ENCODE measurements at places on chromosomes 2 and 18.

DNA sequence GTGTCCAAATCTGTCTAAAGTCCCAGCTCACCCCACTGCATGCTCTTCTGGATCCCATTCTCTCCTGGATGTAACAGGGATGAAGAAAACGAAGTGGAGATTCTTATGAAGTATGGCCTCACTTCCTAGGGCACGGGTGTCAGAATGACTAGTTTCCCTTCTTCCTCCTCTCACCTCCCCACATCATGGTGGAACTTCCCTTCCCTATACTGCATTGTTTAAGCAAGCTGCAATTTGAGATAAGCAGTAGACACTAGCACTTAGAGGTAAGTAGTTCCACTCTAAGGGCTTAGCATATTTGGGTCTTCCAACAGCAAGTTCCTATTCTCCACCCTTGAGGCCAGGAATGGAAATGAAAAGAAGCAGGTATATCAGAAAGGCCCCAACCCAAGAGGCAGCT, 29.7 kb downstream of the SLC4A5 start:
- no peak for DNase-seq

DNA sequence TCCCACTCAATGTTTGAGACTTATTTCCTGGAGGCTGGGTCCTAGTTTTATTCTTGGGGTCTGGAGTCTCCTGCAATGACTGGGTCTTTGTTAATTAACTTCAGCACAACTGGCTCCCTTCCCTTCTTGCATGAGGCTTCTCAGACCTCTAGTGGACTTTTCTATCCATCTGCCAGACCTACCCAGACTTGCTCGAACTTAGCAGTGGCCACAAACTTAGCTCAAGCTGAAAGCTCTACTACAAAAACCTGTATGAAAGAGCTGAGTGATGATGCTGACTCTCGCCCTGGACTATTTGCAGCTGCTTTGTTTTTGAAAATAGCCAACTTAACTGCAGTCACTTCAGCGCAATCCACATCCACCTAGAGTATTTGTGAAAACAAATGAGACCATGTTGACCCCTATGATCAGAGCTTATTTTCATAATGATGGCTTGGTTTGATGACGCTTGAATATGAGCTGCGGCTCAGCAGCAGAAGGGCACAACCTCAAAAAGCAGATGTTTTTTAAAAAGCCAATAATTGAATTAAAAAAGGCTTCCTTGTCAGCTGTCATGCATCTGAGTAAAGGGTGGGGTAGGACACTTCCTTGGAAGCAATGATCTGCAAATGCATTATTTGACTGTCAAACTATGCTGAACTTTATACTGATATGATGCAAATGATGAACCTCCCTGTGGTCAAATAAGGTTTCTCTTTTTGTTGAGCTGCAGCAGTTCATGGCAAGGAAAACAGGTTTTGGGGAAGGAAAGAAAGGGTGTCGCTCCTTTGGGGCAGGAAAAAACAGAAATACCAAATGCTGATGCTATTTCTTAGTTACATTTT, 10.6 kb upstream of the ANXA4 start:
- DNase-seq: no peak

- no peak for DNase-seq
These were observed 33.3 kb downstream of the POLR1A start for GRCh38 chr2:86072271-86072858.

DNA sequence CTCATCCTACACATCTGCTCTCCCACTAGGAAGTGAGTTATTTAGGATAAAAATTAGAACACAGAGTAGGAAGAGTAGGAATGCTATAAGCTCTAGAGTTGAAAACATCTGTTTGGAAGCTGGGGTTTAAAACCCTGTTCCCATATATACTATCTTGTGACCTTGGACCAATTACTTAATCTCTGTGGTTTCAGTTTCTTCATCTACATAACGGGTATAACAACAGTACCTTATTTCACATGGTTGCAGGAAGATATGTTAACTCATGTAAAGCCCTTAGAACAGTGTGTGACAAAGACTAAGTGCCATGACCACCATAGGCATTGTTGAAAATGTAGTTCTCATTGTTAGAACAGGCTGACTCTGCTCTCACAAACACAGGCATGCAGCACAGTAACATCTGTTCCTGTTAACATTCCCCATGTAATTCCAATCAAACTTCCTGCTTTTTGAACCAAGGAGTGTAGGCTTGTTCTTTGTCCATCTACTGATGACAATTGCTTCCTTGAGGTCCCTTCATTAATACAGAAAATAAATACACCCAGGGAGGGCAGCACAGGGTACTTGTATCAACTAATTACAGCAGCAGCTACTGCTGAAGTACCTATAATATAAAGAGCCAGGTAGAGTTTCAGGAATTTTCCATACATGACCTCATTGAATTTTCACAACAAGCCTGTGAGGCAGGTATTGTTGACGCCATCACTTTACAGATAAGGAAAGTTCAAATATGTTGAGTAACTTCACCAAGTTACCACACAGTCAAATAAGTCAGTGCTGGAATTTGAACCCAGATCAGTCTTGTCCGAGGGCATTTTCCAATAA, 204.2 kb downstream of the L3MBTL4 start:
- no peak for DNase-seq

GRCh38 chr2:236748801-236749200, 179.2 kb downstream of the ACKR3 start:
- no peak for DNase-seq

- no peak for DNase-seq
These were observed 150.4 kb downstream of the ZFP36L2 start for GRCh38 chr2:43075811-43076585.

DNA sequence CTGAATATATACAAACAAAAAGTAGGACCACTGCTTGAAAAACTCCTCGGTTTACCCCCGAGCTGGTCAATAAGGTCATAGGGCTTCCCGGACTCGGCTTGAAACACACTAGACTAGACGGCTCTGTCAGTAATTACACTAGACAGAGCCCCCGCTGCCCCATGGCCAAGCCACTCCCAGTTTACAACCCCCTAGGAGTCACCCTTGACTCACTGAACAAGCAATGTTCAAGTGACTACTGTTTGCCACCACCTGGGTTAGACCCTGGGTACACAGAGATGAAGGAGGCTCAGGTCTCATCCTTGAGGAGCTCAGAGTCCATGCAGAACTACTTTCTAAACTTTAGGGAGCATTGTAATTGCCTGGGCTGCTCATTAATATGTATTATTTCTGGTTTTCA, 13.7 kb upstream of the PRELID3A start:
- DNase-seq: no peak

- peak; percentile 20 for DNase-seq
These were observed 7.4 kb downstream of the LCT start for GRCh38 chr2:135829378-135830135.

DNA sequence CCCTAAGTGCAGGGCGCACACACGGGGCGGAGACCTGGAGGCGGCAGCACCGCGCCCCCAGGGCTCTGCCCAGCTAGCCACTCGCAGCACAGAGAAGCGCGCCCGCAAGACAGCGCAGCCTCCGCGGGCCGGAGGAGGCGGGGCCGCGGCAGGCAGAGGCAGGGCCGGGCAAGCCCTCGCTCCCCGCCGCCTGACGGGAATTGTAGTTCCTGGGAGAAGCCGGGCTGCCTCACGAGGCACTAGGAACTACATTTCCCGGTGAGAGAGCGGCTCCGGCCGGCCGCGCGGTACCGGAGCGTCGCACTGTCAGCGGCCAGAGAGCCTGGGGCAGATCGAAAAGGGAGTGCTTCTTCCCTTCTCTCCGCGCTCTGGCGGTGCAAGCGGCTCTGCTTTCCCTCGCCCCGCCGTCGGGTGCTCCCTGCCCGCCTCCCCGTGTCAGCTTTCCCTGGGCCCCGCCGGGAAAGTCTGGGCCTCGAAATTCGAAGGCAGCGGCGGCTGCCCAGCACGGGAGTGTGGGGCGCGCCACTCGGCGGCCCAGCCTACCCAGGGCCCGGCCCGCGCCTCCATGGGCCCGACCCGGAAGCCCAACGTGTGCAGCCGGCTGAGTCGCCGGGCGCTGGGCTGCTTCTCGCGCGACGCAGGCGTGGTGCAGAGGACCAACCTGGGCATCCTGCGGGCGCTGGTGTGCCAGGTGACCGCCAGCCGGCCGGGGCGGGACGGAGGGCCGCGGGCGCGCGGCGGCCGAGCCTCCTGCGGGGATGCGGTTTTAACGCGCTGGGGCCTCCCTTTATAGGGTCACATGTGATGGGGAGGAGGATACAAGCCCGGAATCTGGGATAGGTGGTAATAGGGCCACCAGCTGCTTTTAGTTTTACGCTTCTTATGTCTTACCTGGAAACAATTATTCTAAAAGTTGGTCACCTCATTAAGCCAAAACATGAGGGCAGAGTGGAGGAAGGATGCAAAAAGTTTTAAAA, at the start of gene DCAF17:
TSS of gene DCAF17 (plus strand) at position 214 of the 977 bp plus-strand sequence. CDS start at position 566, 352 bp downstream.
- DNase-seq: peak; percentile 90

GRCh38 chr2:108267101-108267500, 21.6 kb upstream of the SULT1C2 start:
- DNase-seq: no peak

- DNase-seq: no peak
These were observed 108.8 kb upstream of the PIEZO2 start for GRCh38 chr18:11258039-11258610.

DNA sequence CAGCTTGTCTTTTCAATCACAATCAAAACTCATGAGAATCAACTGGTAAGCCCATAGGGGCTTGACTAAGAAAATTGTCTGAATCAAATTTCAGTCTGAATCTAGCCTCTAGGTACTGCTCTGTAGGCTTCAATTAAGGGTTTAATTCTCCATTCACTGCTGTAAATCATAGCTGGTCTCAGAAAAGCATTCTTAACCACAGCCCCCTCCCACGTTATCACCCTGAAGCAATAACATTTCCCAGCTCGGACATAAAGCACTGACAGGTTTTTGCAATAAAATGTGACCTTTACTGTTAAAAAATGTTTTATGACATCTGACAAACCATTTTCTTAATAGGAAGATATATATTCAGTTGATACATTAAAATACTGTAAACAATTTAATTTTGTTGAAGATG, 55.0 kb downstream of the LRP1B start:
- no peak for DNase-seq

DNA sequence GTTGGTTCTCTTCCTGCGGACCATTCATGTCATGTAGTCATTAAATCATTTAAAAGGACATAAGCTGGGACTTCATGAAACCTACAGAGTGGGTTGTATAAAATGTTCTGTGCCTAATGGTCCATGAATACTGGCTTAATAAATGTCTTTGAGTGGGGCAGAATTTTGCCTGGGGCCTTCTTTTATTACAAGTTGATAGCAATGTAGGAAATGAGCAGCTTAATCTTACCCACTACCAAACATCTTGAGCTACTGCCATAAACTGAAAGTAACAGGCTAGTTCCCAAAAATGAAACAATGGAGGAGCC, 130.9 kb downstream of the TMEM17 start:
- DNase-seq: no peak

GRCh38 chr2:37080689-37081088, 3.5 kb downstream of the HEATR5B start:
- DNase-seq: no peak

DNA sequence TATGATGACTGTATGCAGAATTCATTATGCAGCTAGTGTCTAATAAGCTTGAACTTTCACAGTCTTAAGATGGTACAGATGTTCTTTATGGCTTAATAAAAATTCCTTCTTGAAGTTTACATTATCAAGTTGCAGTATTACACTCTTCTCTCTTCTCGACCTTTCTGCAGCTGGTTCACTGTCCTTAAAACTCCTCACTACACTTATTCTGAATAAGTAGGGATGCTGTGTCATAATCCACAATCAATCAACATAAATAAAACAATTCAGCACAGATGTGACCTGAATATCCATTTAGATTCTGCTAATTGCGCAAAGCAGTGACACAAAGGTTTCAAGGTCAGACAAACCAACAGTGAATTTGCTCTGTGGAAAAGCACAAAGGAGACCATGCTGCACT, 356.8 kb downstream of the SUCLG1 start:
- DNase-seq: no peak

- DNase-seq: no peak
These were observed 149.2 kb upstream of the GYPC start for GRCh38 chr2:126506786-126507185.

DNA sequence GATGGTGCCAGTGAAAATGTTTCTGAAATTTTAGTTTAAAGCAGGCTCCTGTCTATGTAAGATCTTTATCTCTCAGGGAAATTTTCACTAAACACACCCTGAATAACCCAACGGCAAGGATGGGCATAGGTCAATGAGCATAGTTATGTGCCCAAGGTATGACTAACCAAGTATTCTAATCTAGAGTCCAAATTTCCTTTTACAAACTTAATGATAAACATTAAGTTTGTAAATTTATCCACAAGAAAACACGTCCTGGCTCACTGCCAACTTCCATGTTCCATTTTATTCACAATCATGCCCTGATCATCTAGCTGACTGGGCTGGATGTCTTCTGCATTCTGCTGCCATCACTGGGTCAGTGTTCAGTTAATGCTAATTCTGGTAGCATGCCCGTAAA, 151.2 kb downstream of the SRBD1 start:
- no peak for DNase-seq

DNA sequence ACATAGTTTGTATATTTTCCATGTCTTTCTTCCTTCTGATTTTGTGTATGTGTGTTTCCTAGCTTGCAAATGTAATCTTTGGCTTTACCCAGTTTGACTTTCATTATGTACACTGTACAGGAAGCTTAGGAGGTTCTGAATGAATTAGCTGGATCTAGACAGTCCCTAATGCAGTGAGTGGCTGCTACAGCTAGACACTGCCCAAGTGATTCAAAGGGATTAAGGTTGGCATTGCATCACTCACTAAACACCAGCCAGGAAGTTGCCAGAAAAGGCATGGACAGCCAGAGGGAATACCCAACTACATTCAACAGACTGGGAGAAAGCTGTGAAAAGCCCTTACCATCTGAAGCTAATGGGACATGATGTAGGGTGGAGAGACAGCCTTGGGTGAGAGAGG, 316.0 kb upstream of the MEX3C start:
- DNase-seq: no peak

GRCh38 chr2:207216457-207216856, 50.7 kb upstream of the KLF7 start:
- DNase-seq: no peak

- DNase-seq: no peak
These were observed 44.4 kb upstream of the PEX13 start for GRCh38 chr2:60972889-60973656.

DNA sequence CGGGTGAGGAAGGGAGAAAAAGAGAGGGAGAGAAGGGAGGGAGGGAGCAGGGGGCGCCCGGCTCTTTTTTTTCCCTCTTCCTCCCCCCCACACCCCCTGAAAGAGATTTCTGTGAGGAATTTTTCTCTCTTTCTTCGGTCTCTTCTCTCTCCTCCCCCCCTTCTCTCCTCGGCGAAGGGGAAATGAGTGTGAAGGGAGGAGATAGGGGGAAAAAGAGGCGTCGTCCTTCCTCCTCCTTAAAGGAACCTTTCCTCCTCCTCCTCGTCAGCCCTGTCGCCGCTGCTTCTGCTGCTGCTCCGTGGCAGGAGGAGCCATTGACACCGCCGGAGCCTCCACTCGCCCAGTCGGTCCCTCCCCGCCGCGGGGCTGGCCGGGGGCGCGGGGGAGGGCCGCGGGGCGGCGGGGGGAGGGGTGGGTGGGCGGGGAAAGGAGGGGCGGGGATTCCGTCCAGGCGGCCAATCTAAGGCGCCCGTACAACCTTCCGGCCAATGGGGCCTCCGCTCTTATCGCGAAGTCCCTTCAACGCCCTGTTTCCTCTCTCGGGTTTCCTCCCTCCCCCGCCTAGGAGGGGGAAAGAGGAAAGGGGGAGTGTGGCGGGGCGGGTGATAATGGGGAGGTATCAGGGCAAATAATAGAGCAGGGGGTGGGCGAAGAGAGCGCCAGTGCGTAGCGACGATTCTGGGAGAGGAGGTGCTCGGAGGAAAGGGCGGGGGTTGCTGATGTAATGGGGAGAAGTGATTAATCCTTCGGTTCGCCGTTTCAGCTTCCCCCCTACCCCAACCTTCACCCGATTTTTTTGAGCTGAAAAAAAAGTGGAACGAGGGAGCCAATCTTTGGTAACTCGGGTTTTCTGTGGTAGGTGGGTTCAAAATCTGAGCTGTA, at the start of gene FBXO11:
TSS of gene FBXO11 (minus strand) at position 342 of the 882 bp plus-strand sequence. CDS start 778 bp downstream, outside the sequence.
- DNase-seq: peak; percentile 96

All from NCI-H2107 (cell line).